ENCODE measurements at places on chromosomes 5 and 9.

DNA sequence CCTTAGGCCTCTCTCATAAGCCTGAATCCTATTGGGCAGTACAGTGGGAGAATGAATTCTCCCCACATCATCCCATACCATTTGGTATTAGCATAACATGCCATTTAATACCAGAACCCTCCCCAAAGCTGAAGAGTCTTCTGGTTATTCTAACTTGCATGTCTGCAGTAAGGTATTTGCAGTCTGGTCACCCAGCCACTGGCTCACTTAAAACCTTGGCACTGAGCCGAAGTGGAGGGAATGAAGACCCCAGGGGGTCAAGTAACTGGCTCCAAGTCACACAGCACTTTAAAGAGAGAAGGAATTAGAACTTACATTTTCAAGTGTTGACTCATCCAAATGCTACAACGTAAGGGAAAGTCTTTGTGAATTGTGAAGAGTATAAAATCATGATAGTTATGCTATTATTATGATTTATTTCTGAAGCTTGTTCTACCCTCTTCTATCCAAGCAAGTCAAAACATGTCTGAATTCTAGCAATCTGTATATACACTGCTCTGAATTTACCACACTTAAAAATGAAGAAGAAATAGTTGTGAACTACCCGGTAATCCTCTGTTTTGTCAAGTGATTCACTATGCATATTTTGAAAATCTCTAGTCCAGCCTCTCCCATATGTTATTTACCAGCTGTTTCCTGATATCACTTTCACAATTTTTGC is 28.5 kb downstream of the GLRA1 start:
- DNase-seq: no peak

DNA sequence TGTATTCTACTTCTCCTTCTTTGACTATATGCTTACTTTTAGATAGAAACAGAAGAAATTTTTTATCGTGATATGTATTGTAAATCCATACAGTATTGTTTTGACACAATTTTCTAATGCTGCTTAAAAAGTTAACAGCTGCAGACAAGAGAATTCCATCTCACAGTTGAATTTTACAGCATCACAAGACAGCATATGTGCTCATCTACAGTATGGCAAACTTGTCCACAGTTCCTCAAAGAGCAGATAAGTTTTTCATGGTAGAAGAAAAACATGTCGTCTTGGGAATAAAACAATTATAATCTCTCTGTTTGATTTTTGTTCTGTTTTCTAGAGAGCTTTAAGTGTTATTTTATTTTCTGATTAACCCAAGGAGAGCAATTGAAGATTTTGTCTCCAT is 438.5 kb upstream of the NUDT12 start:
- no peak for DNase-seq

- no peak for DNase-seq
These were observed 360.1 kb upstream of the C9orf72 start for GRCh38 chr9:27933210-27934025.

- no peak for DNase-seq
These were observed 483.2 kb upstream of the C9orf72 start for GRCh38 chr9:28056466-28056865.

- no peak for DNase-seq
These were observed 13.5 kb upstream of the MCCC2 start for GRCh38 chr5:71573591-71573990.

GRCh38 chr5:158064334-158065123 is 205.6 kb upstream of the CLINT1 start:
- DNase-seq: no peak

DNA sequence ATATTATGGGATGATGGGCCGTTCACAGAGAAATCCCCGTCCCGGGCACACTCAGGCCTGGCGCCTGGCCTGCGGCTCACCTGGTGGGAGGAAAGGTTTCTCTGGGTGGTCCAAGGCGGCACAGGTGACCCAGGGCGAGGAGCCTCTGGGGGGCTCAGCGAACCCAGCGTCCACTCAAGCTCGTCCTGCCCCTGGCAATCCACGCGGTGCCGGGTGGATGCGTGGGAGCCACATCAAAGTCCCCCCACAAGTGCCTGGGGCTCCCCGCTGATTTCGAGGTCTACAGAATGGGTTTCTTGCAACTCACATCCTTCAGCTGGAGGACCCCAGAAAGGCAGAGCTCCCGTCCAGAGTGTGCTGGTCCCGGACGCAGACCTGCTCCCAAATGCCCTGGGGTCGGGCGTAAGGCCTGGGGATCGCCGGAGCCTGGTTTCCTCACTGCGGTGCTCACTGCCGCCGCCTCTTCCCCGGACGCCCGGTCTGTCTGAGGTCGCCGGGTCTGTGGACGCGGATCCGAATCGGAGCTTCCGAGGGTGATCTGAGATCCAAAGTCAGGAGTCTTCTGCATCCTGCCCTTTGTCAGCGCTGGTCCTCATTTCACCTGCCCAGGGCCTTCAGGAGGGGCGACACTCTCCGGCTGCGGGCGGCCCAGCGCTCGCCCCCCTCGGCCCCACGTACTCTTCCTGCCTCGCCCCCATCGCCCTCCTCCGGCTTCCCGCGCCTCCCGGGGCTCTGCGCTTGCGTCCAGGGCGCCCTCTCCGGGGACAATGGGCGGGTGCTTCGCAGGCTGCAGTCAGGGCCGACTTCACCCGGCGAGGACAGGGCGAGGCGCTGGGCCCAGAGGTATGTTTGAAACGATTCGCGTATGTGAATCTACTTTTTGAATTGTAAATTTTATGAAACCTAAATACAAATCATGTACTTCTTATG is 20.0 kb upstream of the RUFY1 start:
- DNase-seq: peak; percentile 36

DNA sequence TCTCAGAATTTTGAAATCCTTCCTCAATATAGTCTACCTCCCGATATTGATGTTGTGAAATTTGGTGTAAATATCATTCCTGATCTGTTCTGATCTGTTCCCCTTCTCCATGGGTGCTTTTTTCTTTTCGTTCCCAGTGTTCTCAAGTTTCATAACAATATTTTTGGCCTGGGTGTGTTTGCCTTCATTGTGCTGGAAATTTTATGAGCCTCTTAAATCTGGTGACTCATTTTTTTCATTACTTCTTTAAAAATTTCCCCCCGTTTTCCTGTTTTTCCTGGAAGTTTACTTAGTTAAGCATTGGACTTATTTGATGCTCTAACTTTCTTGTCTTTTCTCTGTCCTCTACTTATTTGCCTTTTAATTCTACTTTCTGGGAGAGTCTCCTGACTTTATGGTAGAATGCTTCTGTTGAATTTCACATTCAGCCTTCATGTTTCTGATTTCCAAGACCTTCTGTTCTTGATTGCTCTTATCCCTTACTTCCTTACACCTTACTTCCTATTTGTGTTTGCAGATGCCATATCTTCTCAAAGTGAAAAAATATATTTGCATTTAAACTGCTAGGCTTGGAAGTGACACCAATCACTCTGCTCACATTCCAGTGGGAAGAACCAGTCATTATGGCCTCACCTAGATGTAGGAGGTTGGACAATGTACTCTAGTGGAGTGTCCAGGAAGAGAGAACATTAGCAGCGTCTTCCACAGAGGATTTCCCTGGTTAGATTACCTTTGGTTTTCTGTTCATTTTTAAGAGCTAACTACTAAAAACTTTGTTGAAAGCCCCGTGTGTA is 441.9 kb downstream of the ARHGEF28 start:
- no peak for DNase-seq

DNA sequence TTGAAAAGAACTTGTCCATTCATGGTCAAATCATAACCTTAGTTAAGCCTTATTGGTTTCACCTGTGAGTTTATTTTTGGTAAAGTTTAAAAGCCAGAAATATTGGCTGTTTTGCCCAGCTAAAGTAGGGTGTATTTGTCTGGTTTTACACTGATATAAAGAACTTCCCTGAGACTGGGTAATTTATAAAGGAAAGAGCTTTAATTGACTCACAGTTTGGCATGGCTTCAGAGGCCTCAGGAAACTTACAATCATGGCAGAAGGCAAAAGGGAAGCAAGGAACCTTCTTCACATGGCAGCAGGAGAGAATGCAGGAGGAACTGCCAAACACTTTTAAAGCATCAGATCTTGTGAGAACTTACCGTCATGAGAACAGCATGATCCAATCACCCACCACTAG is 55.3 kb downstream of the JAKMIP2 start:
- no peak for DNase-seq

GRCh38 chr9:124960409-124960752 is 19.5 kb upstream of the GOLGA1 start:
- DNase-seq: no peak

GRCh38 chr9:79403495-79403894 is 168.3 kb upstream of the TLE4 start:
- no peak for DNase-seq

GRCh38 chr5:40838086-40838485 is 3.1 kb upstream of the RPL37 start:
- DNase-seq: no peak

DNA sequence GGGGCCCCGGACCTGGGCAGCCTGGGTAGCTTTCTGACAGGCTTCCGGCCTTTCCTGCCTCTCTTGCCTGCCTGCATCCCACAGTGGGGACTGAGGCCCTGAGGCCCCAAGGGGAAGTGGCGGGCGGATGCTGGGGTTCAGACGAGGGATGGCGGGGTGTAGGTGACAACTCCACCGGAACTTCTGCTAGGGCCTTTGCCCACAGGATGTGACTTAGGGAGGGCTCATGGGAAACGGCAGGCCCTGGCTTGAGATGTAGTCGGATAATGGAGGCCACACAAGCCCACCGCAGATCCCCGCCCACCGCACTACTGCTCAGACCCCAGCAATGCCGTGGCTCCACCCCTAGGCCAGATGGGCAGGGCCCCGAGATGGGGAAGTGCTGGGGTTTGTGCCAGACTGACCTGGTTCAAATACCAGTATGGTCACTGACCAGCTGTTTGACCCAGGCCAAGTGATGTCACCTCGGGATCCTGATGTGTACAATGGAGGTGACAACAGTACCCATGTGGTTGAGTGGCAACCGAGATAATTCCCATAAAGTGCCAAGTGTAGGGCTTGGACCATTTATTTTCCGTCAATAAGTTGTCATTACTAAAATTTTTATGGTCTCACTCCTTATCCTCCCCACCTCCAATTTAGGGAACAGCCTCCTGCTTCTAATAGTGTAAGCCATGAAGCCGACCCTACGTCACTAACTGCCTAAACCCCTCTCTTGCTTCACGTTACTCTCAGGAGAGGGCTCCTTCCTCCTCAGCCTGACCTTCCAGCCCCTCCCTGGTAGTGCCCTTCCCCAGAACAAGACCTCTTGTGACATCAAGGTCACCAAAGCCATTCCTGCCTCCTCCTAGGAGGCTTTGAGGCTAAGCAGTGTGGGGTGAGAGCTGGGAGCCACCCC is 2.5 kb upstream of the CDK9 start:
- DNase-seq: peak; percentile 44

DNA sequence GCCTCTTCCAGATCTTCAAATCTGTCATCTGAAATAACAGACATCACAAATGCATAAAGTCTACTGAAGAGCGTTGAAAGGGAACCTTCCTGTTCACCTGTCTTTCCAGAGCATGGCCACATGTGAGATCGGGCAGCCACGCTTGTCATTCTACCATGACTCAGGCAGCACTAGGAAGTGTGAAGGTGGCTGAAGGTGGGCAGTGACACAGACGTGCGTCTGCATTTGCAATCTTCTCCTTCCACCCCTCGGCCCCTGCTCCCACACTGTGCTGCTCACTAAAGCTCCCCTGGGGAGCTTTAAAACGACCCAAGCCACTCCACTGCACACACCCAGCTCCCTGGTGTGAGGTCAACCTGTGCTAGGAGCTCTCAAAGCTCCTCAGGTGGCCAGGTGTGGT is 2.5 kb downstream of the ENTR1 start:
- no peak for DNase-seq

GRCh38 chr5:149063017-149063687 is at the start of gene SH3TC2:
Gene SH3TC2, minus strand, starts transcription at chr5:149063062. Its CDS starts 40 bp downstream, at chr5:149063022.
- DNase-seq: no peak

DNA sequence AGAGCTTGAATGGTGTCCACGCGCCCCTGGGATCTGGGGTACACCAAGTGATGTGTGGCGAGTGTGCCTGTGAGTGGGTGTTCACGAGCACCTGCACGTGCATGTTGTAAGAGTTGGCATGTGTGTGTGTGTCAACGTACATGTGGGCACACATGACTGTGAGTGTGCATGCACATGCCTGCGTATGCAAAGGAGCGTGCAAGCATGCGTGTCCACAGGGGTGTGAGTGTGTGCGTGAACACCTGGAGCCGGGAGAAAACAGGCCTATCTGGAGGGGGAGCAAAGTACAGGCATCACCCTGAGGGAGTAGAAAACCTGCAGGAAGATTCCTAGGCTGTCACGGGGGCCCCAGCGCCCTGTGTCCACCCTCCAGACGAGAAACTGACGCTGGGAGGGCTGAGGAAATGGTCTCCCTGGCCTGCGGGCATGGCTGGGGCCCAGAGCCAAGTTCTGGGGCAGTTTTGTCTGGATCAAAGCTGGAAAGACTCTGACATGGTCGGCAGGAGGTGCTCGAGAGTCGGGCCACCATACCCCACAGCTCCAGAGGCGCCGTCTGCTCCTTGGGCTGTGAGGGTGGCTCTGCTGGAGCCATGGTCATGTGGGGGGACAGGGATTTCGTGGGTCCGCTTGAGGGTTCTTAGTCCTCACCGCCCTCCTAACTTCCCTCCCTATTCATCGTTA is 31.8 kb downstream of the PTGES start:
- DNase-seq: no peak

- DNase-seq: no peak
These were observed 44.5 kb upstream of the NR5A1 start for GRCh38 chr9:124551472-124552272.

DNA sequence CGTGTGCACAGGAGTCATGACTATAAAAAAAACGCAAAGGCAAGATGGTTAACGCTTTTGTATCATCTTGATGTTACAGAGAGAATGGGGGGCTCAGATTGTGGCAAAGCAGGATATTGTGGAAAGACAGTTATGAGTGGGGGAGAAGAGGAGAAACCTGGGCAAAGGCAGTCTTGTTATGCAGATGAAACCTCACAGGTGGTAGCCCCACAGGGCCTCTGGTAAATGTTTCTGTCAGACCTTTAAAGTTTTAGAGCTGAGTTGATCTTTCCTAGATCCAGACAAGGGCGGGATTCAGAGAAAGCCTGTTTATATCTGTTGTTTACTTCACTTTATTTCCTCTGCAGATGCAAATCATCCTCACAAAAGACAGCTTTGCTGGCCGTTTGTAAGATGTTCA is 55.2 kb downstream of the C9orf85 start:
- DNase-seq: no peak

GRCh38 chr9:2839040-2839439 is 4.9 kb downstream of the PUM3 start:
- DNase-seq: no peak

- no peak for DNase-seq
These were observed 63.5 kb downstream of the ZNF474 start for GRCh38 chr5:122192497-122193496.

GRCh38 chr5:149605998-149606724 is 24.9 kb downstream of the ARHGEF37 start:
- no peak for DNase-seq

- DNase-seq: no peak
These were observed 100.3 kb downstream of the FBXW11 start for GRCh38 chr5:171906066-171906570.

DNA sequence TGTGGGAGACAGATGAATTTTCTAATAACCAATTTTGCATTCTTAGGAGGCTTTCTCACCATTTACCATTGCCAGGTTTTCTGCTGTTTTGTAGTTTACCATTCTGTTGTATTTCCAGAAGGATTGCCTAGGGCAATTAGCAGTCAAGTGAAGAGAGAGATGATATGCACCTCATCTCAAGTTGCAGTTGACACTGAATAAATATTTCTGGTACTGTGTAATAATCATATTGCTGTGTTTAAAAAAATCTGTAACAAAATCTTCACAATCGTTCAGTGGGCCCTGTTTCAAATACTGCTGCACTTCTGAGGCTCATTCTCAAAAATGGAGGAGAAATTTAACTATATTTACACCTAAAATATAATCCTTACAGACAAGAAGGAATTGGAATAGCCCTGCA is 706.1 kb upstream of the PTPRD start:
- no peak for DNase-seq

- DNase-seq: no peak
These were observed 245.9 kb downstream of the FSTL4 start for GRCh38 chr5:133366438-133366837.

Data from activated CD4-positive, CD25-positive, alpha-beta regulatory T cell (primary cell).